Activated T-helper 2 cell treated with anti-CD3 and anti-CD28 coated beads, Interferon-gamma antibody, Interleukin-2, Interleukin-4, amounts not matched to agents 10 μg/mL and 5 μg/mL and 100 μg/mL, durations not matched to agents 14 hours and 24 hours and 36 hours (primary cell): ENCODE measurements at places on chromosomes 11 and 22.

- no peak for DNase-seq
These were observed 180.3 kb upstream of the E2F8 start for GRCh38 chr11:19420868-19421533.

GRCh38 chr22:49701380-49702067, 126.1 kb downstream of the BRD1 start:
- no peak for DNase-seq

DNA sequence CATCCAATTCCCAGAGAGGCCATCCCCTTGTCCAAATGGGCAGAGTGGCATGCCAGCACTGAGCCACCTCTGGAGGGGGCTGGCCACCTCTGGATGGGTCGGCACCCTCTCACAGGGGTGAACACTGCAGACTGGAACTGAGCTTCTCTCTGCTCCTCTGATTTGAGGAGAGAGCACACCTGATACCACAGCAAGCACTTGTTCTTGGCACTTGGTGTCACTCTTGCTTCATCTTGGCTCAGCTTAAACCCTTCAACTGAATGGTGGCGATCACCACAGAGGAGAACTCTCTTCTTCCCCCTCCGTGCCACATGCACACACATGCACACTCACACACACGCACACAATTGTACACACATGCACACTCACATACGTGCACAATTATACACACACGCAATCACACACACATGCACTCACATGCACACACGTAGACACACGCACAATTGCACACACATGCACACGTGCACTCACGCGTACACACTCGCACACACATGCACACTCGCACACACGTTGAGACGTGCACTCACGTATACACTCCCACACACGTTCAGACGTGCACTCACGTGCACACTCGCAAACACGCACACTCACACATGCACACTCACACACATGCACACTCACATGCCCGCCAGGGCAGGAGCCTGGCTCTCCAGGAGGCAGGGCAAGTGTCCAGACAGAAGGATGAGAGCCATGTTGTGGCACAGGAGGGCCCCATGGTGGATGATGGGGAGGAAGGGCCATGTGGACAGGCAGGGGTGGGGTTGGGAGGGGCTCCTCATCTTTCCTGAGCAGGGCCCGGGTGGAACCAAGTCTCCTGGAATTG, 23.4 kb downstream of the OVOL1 start:
- no peak for DNase-seq

- DNase-seq, result no peak
These were observed 17.1 kb downstream of the PDGFB start for GRCh38 chr22:39227542-39228272.

DNA sequence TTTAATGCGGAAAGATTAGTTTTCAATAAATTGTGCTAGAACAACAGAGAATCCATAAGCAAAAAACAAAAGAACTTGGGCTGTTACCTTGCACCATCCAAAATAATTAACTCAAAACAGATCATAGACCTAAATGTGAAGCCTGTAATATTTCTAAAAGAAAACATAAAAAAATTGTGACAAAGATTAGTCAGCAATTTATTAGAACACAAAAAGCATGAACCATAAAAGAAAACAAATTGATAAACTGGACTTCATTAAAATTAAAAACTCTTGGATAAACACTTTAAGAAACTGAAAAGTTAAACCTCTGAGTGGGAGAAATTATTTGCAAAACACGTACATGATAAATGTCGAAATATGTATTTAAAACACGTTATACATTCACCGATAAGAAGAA, 21.5 kb downstream of the DDI1 start:
- DNase-seq, result no peak

DNA sequence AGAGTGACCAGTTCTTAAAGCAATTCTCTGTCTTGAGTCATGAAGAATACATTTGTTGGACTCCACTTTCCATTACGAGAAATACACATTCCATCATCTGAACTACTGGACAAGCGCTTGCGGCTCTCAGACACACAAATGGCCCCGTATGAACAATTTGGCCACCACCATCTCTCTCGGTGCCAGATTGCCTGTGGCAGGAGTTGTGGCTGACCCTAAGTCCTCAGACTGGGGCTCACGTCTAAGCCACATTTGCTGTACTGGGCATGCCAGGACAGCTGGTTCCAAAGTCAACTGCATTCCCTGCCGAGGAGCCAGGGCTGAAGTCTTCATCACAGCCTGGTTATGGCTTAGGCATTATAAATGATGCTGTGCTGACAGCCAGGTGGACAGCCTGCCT, 227.5 kb downstream of the MIAT start:
- DNase-seq, result no peak

GRCh38 chr22:24775769-24776492, 1.4 kb upstream of the PIWIL3 start:
- no peak for DNase-seq

GRCh38 chr11:36261094-36261493, 28.1 kb downstream of the COMMD9 start:
- no peak for DNase-seq

DNA sequence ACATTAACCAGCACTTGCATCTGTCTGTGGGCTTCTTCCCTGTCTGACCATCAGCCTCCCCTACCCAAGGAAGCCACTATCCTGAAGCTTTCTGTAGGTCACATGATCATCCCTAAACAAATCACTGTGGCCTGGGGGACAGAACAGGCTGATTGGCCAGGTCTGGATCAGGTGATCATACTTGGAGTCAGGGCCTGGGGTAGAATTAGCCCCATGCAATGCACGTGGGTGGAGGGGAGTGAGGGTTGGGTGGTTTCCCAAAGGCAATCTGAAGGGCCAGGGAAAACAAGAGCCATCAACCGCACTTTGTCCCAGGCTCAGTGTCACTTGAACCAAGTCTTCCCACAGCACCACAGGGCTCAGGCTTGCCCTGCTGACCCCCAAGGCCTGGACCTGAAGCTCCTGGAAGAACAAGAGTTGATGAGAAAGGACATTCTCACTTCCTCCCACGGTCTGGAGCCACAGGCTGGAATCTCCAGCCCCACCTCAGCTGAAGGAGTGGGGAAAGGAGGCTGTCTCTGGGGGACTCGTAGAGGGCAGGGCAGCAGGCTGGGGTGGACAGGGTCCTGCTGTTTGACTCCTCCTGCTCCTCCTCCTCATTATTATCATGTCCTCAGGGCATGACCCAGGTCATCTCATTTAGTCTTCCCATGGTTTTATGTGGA, 31.5 kb upstream of the TSPAN18 start:
- no peak for DNase-seq

DNA sequence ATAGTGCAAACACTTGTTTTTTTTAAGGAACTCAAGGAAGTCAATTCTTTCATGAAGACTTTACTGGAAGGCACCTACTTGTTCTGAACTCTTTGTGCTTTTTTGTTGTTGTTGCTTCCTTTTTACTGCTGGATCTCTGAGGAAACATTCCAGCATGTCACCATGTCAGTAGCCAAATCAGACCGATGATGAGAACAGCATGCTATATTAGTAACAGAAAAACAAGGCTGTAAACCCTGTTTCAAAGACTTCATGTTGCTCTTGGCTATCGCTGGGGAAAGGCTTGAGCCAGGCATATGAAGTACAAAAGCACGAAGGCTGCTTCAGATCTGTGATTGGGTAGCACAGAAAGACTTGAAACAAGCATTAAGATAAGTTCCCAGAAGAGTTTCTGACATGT, 125.6 kb upstream of the SLC5A12 start:
- DNase-seq, result no peak

DNA sequence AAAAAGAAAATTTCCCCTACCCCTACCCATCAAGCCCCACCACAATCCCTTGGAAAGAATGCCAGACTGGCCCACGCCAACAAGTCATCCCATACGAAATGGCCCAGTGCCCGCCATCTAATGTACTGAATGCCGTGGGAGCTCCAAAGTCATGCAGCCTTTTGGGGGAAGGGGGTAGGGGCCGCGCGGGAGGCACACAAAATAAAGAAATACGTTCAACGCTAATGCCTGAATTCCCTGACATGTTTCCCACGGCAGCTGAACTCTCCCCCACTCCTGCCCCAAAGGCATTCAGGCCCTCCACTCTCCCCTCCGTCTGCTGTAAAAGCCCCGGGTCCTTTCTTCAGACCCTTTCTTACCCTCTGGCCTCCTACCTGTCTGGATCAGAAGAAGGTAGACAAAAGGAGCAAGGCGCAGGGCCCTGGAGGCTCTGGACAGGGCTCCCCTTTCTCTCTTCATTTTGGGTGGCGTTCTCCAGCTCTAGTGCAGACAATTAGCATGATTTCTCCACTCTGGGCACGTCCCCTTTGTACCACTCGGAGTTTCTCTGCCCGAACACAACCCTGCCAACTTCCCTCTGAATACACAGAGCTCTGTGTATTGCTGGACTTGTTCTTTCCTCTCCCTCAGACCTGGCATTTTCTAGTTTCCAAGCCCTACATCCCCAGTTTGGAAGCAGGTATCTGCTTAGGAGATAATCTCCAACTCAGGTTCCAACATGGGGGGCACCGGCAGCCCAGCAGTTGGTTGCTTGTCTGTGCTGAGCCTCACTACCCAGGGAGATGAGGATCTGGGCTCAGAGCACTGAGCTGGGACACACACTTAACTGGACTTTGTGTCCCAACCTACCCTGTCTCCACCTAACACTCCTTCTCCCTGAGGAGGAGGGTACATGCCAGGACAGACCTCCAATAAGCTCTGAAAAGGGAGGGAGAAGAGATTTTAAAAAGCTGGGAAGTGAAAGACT, at the start of gene HEPACAM:
TSS of gene HEPACAM (minus strand) at position 500 of the 967 bp plus-strand sequence. CDS start at position 459, 41 bp downstream.
- no peak for DNase-seq

DNA sequence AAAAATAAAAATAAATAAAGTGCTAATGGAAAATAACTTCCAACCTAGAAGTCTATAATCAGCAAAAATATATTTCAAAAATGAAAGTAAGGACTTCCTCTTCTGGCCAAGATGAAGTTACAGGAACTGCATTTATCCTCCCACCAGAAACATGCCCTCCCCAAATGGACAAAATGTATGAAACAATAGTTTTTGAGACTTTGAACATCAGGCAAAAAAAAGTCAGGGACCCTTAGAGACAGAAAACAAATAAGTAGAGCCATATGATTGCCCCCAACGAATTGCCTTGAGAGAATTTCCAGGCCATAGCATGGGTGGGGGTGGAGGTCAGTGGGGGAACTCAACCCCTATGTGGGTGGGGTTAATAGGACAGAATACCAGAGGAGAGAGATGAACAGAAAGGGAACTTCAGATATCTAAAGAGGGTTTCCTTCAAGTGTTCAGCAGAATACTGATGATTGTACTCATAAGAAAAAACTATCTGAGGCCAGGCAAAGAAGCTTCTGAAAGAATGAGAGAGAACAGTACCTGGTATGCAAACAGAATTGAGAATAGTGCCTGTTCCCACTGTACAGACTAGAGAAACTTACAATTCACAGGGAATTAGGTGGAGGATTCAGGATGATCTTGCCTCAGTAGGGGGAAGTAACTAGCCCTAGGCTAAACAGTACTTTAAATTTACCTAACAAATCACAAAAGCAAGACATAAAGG, 26.6 kb upstream of the IL10RA start:
- DNase-seq, result no peak

- no peak for DNase-seq
These were observed 36.2 kb upstream of the RAPSN start for GRCh38 chr11:47485107-47485506.

GRCh38 chr11:66579017-66579606, 10.7 kb upstream of the CTSF start:
- DNase-seq, result peak; percentile 58

GRCh38 chr22:22849640-22850610, 37.7 kb upstream of the IGLL5 start:
- no peak for DNase-seq

DNA sequence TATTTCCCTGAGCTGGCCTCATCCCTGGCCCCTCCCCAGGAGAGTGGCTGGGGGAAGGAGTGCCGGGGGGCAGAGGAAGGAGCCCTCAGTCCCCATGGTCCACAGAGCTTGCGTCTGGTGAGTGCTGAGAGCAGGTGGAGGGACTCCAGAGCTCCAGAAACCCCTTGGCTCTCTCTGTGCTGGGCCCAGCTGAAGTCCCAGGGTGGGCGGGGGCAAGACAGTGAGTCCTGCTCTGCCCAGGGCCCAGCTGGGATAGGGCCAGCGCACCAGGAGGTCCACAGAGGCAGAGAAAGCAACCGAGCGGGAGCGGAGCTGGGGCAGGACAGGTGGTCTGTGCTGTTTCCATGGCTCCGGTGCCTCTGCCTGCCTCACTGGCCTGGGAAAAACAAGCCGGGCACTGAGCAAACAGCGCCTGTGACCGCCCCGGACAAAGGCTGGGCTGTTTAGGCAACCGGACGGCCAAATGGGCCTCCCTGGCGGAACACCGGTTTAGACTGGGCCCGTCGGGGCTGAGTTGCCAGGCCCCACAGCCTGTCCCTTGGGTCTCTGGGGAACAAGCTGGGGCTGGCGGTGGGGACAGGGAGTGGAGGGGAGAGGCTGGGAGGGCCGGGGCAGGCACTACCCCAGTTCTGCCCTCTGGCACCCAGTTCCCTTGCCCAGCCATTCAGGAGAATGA, 34.1 kb upstream of the WNT7B start:
- DNase-seq, result no peak

- DNase-seq, result no peak
These were observed 71.0 kb downstream of the PTPRJ start for GRCh38 chr11:48051217-48051830.

- DNase-seq, result no peak
These were observed 9.0 kb downstream of the KIRREL3 start for GRCh38 chr11:126991596-126991995.

DNA sequence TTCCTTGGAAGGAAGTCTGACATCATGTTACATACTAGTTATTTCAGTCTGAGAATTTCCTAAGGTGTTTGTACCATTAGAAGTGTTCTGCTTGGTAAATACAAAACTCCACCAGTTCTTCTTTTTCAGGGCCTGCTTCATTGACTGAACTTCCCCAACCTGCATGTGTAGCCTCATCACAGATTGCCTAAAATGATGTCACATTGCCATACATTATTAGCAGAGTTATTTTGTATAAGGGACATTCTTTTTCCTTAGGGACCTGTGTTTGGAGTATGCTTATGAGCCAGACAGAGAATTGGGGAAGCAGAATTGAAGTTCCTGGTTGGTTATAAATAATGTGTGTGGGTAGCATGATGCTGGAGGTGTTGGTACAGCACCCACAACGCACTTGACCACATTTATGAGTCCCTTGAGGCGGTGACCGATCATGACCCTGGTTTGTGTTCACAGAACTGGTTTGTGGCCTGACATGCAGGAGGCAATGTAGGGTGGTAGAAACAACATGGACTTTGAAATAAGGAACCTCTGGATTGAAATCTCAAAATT, 16.4 kb upstream of the MMP7 start:
- DNase-seq, result no peak

- DNase-seq, result no peak
These were observed 652.5 kb downstream of the NTM start for GRCh38 chr11:132022733-132023478.

DNA sequence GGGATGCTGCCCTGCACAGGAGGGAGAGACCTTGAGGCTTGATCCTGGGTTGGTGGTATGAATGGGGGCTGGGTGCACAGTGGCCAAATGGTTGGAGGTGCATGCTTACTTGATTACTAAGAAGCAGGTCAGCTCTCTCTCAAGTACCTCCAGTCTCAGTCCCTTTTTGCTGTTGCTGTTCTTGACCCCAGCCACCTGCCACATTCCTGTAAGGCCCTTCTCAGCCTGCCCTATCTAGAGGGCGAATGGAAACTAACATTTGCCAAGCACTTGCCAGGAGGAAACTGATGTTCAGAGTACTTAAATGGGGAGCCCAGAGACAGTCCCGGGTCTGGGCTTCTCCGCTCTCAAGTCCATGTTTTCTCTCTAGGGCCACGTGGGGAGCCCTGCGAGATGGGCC, 39.9 kb downstream of the CABIN1 start:
- DNase-seq, result no peak

- DNase-seq, result no peak
These were observed 50.1 kb upstream of the MUC15 start for GRCh38 chr11:26622181-26622580.

- no peak for DNase-seq
These were observed 10.0 kb downstream of the CDPF1 start for GRCh38 chr22:46240073-46240472.

GRCh38 chr11:15650105-15650938, 535.6 kb downstream of the INSC start:
- DNase-seq, result peak; percentile 68
